ENCODE measurements at places on chromosomes 5 and 9.

GRCh38 chr9:126088336-126088735 is 238.3 kb upstream of the MVB12B start:
- no peak for DNase-seq

DNA sequence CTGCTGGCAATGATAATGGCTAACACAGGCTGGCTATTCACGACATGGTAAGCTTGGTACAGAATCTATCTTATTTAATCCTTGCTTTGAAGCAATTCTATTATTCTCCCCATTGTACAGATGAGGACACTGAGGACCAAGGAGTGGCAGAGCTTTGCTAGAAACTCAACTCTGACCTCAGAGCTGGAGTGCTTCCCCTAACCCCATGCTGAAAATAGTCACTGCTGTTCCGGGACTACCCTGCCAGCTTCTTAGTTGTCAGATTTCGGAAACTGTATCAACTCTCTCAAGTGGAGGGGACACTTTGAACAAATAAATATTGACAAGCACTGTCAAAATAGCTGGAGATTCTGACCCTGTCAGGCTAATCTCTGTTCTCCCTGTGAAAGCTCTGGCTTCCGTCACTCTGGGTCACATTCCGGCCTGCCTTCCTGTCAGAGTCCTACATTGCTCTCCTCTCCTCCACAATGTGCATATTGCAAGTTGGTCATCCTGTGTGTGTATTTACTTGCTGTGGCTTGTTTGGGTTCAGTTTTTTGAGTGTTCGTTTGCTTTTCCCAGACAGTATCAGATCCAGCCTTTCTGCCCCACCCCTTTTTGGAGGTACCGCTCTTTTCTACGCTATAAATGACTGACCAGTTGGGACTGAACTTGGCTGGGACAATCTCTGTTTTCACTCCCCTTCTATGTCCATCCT is 134.3 kb upstream of the MAP1B start:
- no peak for DNase-seq

- no peak for DNase-seq
Observed at GRCh38 chr5:95988094-95988493, 26.4 kb upstream of the ELL2 start.

- DNase-seq: no peak
Observed at GRCh38 chr5:133316346-133317343, 264.8 kb downstream of the HSPA4 start.

DNA sequence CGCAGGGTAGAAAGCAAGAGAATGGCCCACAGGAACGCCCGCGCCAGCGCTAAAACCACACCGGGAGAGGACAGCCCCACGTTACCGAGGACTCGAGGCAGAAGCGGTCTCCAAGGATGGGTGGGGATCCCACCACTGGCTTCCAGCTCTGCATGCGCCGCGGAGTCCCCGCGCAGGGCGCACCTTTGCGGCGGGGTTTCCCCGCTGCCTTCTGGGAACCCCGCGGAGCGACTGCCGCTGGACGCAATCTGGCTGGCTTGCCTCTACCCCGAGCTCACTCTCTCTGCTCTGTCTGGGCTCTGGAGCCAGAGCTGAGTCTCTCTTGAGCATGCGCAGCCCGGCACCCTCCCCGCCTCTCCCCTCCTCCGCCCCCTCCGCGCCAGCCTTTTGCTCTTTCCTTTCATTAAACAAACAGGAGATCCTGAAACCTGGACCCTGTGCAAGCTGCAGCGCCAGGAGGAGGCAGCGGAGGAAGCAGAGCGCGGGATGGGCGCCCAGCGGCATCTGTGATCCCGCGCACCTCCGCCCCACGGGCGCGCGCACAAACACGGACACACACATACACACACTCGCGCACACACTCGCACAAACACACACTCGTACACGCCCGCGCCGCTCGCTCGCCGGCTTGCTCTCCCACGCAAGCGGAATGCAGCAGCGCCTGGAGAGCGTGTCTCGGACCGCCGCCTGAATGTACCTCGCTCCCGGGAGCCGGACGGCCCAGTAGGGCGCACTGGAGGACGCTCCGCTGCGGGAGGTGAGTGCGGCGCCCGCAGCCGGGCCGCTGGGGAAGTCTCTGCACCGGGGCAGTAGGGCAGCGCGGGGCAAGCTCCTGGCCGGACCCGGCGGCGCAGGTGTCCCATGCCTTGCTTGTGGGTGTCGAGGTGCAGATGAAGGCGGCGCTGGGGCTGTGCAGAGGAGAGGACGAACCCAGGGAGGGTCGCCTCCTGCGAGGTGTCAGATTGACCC is at the start of gene PLPPR1:
TSS of gene PLPPR1 (plus strand) at position 382 of the 969 bp plus-strand sequence.
- DNase-seq: no peak

GRCh38 chr5:912280-913091 is 19.8 kb downstream of the TRIP13 start:
- peak; percentile 36 for DNase-seq

- no peak for DNase-seq
Observed at GRCh38 chr9:124664143-124664542, 107.0 kb downstream of the NR6A1 start.

GRCh38 chr5:78765756-78766411 is 117.3 kb upstream of the LHFPL2 start:
- DNase-seq: no peak

DNA sequence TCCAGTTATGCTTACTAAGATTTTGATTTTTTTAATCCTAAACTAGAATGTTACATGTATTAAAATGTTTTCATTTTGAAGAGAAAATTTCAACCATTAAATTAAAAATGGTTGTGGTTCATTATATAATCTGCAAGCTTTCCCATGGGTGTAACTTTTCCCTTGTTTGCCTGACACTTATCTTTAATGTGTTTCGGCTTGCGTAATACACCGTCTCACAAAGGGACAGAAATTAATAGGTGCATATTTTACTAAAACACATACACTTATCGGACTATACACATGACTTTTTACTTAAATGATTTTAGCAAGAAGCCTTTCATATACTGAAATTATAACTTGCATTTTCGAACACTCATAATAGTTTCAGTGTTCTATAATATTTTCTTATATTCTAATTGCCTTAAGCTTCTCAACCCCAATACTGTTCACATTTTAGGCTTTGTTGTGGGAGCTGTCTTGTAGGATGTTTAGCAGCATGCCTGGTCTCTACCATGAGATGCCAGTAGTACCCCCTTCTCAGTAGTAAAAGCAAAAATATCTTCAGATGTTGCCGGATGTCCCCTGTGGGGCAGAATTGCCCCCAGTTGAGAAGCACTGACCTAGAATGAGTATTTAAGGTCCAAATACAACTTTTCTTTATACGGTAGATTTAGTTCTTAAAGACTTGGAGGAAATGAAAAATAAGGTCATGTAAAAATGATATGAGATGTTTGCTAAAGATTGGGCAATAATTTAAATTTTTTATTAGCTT is 28.6 kb downstream of the UGCG start:
- no peak for DNase-seq

DNA sequence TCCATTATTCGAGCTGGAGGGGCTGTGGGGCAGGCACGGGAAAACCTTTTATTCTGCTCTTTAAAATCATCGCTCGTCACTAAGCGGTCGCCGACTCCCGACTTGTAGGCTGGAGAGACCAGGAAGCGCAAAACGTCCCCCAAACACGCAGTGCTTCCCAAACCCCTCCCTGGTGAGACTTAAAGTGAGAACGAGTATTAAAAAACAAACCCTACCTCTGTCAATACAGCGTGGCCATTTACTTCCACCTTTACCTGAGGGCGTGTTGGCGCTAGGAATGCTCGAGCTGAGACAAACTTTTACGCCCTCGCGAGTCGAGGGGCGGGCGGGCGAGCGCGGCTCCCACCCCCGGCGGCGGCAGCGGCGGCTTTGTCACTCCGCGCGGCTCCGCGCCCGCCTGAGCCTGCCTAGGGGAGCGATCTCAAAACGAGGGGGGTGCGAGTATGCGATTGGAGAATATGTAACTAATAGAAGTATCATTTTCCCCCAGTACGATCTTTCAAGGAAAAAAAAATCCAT is at the start of gene NR2F1-AS1:
TSS of gene NR2F1-AS1 (minus strand) at position 293 of the 519 bp plus-strand sequence.
- DNase-seq: no peak

DNA sequence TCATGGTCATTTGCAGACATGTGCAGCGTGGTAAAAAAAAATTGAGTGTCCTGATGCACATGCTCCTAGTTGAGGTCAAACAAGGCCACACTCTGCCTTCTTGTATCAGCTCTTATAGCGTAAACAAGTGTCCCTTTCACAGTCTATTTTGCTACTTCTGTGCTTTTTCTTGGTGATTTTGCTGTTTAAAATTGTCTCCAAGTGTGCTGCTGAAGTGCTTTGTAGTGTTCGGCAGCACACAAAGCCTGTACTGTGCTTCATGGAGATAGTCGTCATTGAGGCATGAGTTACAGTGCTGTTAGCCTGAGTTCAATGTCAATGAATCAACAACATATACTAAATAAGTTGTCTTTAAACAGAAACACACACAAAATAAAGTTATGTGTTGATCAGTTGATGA is 690.4 kb upstream of the MEF2C start:
- no peak for DNase-seq

GRCh38 chr5:146903789-146904188 is 25.2 kb upstream of the PPP2R2B start:
- DNase-seq: no peak

- no peak for DNase-seq
Observed at GRCh38 chr9:125745682-125746016, 1.5 kb upstream of the PBX3 start.

DNA sequence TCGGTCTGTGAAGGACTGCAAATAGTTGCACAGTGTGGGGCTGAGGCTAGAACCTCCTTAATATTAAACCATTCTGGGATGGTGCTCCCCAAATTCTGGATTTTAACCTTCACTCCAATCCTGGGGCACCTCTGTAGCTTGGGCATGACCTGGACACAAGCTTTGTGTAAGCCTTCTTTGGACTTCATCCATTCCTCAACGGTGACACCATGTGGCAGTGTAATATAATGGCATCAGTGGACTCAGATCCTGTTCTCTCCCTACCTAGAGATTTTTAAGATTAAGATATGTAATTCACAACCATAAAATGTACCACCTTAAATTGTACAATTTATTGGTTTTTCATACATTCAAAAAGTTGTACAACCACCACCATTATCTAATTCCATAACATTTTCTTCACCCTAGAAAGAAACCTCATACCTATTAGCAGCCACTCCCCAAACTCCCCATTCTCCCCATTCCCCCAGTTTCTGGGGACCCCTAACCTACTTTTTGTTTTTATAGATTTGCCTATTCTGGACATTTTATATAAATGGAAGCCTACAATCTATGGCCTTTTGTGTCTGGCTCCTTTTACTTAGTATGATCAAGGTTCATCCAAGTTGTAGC is 4.8 kb upstream of the PLGRKT start:
- peak; percentile 47 for DNase-seq

DNA sequence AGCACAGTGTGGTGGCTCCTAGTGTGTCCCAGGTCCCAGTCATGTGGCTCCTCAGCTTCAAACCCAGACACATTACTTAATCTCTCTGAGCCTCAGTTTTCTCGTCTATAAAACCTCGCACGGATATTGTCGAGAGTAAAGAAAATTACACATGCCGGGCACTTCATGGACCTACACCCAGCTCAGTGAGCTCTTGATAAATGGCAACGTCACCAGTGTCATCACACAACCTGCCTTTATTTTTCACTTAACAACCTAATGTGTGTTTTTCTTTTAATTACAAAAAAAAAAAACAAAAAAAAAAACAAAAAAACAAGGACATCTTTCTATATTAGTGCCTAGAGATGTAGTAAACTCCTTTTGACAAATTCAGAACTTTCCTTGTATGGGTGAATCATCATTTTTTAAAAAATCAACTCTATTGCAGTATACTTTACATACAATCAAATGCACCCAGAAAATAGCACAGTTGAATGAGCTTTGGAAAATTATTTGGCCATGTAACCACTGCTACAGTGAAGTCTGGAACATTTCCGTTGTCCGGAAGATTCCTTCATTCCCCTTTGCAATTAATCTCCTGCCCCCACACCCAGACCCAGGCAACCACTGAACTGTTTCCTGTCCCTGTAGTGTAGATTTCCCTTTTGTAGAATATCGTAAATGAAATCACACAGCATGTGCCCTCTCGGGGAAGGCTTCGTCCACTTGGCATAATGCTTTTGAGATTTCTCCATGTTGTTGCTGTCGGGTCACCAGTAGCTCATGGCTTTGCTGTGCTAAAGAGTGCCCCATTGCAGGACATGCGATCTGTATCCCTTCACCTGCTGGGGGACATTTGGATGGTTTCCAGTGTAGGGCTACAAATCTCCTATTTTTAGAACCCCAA is 100.4 kb upstream of the LARP1 start:
- no peak for DNase-seq
